ENCODE measurements at places on chromosomes 2 and 18.

DNA sequence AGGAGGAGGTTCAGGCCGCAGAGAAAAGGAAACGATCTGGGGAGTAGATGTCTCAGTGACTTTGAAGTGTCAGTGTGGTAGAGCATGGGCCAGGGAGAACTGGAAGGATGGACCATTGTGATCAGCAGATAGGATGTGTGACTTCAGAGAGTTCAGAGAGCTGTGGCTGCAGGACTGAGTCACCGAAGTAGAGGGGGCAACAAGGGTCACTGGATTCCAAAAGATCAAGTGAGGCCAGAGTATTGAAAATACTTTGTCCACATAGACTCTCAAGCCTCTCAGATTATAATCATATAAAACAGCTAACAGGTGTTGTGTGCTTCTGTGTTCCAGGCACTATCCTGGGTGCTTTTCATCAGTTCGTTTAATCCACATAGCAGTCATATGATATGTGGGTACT, 99.4 kb downstream of the CRIM1 start:
- no peak for DNase-seq

DNA sequence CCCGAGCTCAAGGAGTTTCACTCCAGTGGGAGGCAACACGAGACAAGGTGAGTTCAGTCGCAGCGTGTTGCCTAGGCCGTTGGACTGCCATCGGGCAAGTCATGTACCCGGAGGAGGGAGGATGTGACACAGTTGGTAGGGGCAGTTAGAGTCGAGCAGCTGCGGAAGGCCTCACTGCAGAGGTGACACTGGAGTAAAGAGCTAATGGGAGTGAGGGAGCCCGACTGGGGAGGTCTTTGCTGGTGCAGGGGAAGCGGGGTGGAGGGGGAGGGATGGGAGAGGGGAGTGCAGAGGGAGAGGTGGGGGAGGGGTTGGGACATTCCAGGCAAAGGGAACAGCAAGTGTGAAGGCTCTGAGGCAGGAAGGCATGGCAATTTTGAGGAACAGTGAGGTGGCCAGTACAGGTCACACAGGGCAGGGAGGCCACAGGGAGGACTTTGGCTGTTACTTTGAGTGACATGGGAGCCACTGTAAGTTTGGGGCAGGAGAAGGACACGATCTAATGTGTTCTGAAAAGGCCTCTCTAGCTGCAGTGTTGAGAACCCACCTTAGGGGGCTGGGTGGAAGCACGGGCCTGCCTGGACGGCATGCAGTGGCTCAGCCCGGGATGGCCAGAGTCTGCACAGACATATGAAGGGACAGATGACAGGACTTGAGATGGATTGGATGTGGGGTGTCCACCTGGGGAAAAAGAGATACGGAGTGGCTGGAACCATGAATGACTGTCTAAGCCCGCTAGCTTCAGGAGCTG, 61.1 kb downstream of the KCNF1 start:
- DNase-seq, result no peak

DNA sequence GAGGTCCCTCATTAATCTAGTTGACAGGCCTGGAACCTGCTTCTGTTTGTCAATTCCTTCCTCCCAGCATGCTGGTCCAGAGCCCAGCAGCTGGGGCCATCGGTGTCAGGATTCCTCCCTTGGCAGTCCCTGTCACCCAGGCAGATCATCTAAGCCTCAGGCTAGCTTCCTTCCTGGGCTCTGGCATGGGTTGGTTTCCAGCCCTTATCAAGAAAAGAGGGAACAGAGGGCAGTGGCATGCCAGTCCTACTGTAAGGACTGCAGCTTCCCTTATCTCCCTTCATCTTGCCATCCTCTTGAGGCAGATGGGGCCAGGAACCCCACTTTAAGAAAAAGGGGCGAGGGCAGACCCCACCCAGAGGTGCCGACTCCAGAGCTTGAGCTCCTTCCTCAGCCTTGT, 10.9 kb upstream of the KCNK3 start:
- no peak for DNase-seq

- DNase-seq, result no peak
Observed at GRCh38 chr18:7146067-7146466, 28.5 kb upstream of the LAMA1 start.

DNA sequence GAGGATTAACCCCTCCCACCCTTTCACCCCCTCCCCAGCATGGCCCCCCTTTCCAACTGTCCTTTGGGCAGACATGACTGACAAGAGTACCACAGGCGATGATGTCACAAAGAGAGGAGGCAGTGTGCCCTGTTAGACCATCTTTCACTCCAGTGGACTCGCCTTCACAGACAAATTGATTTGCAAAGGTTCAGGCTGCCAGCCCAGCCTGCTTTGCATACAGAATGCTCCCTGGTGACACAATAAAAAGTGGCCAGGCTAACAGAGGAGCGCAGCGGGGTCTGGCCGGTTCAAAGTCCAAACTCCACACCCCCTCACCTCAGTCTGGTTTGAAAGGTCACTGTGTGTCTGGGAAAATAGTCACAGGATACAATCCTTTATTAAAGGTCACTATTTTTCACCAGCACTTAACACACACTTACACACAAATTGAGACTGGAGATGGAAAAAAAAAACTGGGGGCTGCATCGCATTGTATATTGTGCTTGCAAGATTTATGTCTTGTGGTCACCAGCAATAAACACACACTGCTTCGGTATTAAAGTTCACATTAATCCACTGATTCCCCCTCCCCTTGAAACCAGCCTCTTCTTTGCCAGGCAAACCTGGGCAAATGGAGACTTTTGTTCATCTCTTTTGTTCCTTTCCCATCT, 236.9 kb downstream of the BCL11A start:
- no peak for DNase-seq

GRCh38 chr18:26073758-26074157, 16.7 kb downstream of the SS18 start:
- no peak for DNase-seq

GRCh38 chr18:48597110-48597509, 58.3 kb downstream of the CTIF start:
- DNase-seq, result no peak

DNA sequence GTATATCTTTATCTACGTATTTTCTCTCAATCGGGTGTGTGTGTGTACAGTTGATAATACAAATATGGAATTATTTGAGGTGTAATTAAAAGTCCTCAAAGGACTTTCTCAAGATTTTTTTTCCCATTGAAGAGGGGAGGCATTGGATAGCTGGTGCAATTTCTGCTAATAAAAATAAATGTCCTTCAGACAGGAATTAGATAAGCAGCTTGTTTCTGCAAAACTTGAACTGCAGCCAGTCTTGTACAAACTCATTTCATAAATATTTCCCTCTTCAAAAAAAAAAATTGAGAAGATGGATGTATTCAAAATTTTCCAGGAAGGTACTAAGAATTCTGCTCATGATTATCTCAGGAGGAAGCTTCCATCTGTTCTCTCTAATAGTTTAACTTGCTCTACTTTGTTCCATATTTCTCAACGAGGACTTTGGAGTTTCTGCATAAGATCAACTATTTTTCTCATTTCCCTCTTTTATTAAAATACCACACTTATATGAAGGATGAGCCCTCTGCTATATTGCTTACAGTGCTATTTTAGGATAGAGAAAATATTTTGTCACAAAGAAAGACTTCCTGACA, 33.0 kb upstream of the GLS start:
- DNase-seq, result no peak

DNA sequence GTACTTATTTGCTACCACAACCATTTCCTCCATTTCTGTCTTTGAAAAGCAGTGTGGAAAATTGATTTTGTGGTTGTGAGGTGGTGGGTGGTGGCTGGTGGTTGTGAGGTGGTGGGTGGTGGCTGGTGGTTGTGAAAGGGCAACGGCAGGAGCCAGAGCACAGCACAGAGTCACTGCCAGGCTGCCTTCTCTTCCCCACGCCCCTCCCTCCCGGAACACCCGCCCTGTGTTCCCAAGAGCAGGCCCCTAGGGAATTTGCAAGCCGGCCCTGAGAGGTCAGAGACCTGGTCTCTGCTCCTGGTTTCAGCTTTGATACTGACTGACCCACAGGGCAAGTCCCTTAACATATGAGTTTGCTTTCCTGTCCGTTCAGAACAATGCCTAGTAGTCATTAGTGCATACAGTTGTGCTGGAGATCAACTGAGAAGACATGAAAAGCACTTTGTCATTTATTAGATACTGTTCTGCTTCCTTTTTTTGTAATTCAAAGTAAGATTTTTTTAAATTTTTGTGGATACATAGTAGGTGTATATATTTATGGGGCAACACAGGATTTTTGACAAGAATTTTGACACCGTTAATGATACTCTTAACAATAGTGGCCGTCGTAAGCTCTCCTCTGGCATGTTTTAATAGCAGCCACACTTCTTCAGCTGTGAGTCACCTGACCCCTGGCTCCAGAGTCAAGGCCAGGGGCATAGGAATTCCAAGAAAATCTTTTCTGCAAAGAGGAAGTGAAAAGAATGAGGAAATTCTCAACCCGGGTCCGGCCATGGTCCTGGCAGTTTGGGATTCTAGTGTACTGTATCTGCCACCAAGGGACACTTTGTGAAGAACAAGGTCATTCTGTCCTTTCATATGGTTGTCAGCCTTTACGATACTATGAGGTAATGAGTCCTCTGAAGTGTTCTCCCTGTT, 53.2 kb downstream of the ITGA6 start:
- DNase-seq, result no peak

- DNase-seq, result no peak
Observed at GRCh38 chr2:127355407-127356008, 32.3 kb downstream of the MAP3K2 start.

- DNase-seq, result no peak
Observed at GRCh38 chr2:202161151-202161835, 77.1 kb downstream of the SUMO1 start.

DNA sequence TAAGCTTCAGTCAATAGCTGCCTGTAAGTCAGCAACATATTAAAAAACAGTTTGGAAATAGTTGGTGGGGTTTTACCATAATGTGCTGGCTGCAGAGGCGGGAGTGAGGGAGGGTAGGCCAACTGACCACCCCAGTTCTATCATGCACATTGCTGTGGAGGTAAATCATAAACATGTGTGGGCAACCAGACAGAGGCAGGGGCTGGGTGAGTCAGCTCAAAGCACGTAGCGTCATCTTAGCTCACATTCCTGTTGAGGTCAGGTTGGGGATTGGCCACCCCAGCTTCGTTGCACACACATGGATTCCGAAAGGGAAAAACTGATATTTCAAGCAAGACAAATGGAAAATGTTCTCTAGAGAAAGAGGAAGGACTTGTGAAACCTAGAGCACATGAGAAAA, 19.5 kb downstream of the GPR45 start:
- no peak for DNase-seq

DNA sequence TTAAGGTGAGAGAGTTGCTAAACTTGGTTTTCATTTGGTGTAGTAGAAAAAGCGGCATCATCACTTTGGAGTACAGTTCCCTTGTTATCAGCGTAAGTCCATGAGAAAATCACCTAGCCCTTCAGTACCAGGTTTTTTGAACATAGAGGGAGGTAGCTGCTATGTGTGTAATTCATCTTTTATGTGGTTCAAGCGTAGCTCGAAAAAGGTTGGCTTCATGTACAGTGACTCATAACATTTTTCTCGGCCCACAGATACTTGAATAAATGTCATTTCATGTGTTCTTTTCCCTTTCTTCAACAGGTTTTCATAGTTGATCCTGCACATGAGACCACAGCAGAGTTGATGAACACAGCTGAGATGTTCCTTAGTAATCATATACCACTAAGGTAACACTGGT, 43.6 kb downstream of the UGGT1 start:
- DNase-seq, result no peak

DNA sequence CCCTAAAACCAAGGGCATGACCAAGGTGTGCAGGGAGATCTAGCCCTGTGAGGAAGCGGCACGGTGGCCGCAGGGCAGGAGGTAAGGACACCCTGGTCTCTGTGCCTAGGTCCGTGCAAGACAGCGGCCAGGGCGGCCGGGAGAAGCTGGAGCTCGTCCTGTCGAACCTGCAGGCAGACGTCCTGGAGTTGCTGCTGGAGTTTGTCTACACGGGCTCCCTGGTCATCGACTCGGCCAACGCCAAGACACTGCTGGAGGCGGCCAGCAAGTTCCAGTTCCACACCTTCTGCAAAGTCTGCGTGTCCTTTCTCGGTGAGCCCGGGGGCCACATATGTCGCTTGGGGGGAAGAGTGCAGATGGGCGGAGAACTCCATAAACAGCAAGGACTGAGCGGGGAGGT, 235.4 kb downstream of the ATAD2B start:
- DNase-seq, result no peak

DNA sequence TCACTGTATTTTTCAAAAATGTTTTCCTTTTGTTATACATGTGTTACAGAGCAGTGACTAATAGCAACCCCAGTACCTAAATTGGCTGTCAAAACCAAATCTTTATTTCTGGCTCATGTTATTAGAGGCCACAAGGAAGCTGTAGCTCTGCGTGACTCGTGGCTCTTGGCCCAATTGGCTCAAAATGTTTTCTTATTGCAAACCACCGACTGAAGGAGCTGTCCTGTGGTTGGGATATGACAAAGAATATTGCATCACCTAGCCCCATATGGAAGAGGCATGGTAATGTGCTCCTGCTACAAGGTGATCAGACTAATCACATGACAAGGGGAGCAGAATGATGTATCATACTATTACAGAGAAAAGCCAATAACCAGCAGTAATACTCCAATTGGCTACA, 1058.5 kb downstream of the CBLN2 start:
- DNase-seq, result no peak

- no peak for DNase-seq
Observed at GRCh38 chr2:25757906-25758305, 84.5 kb upstream of the DTNB start.

DNA sequence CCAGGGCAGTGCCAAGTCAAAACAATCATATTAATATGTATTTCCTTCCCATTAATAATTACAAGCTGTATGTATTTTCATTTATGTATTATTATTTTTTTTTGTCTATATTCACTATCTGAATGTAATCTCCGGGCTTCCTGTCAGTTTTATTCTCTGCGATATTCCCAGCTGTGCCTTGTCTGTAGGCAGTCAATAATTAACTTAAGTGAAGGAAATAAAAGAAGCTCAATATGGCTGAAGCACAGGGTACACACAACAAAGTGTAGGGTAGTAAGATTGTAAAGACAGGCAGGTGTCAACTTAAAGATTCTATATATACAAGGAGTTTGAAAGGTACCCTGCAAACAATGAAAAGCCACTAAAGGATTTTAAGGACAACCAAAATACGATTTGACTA, 122.9 kb downstream of the ROCK1 start:
- DNase-seq, result no peak

DNA sequence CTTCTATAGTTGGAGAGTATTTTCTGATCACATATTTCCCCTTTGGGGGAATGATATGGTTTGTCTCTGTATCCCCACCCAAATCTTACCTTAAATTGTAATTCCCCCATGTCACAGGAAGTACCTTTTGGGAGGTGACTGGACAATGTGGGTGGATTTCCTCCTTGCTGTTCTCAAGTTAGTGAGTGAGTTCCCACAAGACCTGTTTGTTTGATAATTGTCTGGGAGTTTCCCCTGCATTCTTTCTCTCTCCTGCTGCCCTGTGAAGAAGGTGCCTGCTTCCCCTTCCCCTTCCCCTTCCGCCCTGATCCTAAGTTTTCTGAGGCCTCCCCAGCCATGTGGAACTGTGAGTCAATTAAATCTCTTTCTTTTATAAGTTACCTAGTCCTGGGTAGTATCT, 222.7 kb upstream of the SLC39A10 start:
- no peak for DNase-seq

DNA sequence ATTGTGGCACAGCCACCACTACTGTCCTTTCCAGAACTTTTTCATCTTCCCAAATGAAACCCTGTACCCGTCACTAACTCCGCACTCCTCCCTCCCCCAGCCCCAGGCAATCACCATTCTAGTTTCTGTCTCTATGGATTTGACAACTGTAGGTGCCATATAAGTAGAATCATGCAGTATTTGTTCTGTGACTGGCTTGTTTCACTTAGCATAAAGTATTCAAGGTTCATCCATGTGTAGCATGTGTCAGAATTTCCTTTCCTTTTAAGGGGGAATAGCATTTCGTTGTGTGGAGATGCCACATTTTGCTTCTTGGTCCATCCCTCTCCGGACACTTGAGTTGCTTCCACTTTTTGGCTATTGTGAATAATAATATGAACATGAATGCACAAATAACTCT, 842 bp upstream of the CKAP2L start:
- DNase-seq, result no peak

All from activated CD4-positive, alpha-beta T cell treated with anti-CD3 and anti-CD28 coated beads, Interleukin-2, amount 50 U/mL, for 24 hours (primary cell).